ENCODE measurements at places on chromosomes 11 and 22.
A peak's percentile ranks its signal among the peaks of the same experiment; 100 is the strongest.

GRCh38 chr11:67270256-67271204 is 4.3 kb downstream of the GRK2 start:
- peak; percentile 38 for DNase-seq

GRCh38 chr22:45876136-45877035 is 100.6 kb downstream of the WNT7B start:
- DNase-seq, result no peak

- no peak for DNase-seq
Measured at GRCh38 chr11:33500332-33500731, 200.3 kb downstream of the C11orf91 start.

GRCh38 chr11:122813176-122813893 is 25.0 kb upstream of the CRTAM start:
- DNase-seq, result no peak

- DNase-seq, result no peak
Measured at GRCh38 chr11:125320347-125321076, 156.0 kb downstream of the PKNOX2 start.
